Retinal pigment epithelial cell (primary cell): ENCODE measurements at places on chromosomes 11 and 22.

DNA sequence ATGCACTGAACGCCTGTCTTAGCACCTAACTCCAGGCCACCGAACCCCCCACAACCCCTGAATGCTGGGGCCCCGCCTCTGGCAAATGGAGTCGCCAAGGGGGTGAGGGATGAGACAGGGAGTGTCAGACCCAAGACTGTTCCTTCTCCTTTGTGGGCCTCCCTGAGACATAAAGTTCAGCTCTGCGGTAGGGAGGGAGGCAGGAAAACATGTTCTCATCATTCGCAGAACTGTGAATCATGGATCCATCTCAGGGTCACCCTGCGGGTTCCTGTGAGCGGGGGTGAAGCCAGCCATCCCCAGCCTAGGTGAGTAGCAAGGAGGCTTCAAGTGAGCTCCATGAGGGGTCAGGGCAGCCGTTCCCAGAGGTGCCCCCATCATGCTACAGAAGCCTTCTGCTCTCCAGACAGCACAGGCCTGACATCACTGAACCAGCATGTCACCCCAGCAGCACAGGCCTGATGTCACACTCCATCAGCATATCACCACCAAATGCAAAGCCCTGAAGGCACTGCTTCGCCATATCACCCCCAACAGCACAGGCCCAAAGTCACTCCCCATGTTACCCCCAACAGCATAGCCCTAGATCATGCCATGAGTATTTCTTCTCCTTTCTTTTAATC, 27.2 kb downstream of the TMPRSS6 start:
- DNase-seq = no peak

GRCh38 chr11:76376746-76377558, 4.0 kb downstream of the THAP12 start:
- DNase-seq = no peak

GRCh38 chr11:23574149-23574548, 713.9 kb upstream of the CCDC179 start:
- DNase-seq = no peak

DNA sequence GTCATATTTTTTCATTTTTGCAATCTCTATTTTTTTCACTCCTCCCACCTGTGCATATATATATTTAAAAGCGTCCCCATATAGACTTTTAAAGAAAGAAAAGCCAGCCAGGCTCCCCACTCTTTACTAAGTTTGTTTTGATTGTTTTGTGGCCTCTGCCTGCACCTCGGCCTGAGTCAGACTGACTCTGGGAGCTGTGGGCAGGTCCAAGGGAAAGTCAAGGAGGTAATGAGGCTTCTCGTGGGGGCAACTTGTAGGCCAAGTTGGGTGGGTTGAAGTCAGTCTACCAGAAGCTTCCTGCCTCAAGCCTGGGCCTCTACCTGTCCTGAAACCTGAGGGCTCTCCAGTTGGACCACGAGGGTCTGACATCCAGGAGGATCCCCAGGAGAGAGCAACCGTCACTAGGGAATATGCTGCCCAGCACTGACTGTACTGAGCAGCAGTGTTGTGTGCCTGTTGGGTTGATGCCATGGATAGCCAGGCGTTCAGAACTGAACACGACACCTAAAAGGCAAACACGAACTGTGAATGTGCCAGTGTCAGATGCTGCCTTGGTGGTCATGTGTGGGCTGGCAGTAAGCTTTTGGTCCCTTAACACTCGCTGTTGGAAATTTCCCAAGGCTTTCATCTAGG, 58.8 kb downstream of the BMAL1 start:
- DNase-seq = no peak

DNA sequence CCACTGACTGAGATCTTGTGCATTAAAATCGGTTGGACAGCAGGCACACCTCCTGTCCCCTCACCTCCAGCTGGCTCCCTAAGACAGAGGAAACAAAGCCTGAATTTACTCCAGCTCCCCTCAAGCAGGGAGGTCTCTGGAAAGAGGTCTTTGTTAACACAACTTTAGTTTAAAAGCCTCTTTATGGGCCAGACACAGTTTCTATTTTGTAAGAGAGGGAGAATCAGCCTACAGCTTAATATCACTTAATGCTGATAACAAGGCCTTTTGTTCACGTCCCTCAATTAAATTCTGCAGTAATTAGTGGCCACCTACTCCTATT, 36.3 kb downstream of the PLEKHA7 start:
- DNase-seq = no peak

DNA sequence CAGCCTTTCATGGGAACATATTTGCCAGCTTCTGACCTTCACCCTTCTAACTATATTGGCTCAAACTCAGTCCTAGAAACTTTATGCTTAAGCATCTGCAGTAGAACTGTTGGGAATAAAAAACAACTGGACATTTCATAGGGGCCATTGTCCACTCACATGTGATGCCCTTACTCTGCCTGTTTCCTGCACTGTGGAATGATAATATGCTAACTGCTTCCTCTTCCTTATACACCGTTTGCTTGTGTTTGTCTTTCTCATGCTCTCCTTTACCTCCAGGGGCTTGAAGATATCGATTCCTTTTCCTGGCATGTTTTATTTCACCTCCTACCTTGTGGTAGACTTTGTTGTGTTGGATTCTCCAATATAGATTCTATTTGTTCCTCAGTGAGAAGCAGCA, 333.0 kb upstream of the DDI1 start:
- no peak for DNase-seq

DNA sequence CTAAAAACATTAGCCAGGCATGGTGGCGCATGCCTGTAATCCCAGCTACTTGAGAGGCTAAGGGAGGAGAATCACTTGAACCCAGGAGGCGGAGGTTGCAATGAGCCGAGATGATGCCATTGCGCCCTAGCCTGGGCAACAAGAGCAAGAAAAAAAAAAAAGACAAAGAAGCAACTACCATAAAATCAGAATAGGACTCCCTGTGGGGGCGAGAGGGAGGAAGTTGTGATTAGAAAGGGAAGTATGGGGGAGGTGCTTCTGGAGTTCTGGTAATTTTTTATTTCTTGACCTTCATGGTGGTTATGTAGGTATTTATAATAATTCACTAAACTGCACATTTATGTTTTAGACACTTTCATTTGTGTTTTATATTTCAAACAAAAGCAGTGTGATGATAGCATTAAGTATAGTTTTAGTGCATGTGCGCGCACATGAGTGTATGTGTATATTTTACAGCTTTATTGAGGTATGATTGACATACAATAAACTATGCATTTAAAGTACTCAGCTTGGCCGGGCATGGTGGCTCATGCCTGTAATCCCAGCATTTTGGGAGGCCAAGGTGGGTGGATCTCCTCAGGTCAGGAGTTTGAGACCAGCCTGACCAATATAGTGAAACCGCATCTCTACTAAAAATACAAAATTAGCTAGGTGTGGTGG, 43.5 kb downstream of the SIK2 start:
- DNase-seq = no peak
